ENCODE measurements at places on chromosomes 5 and 9.

GRCh38 chr5:170265522-170265921 is 32.1 kb downstream of the LCP2 start:
- DNase-seq = no peak

GRCh38 chr5:17258431-17258830 is 41.0 kb downstream of the BASP1 start:
- DNase-seq = no peak

GRCh38 chr9:27212621-27213020 is 84.3 kb downstream of the EQTN start:
- DNase-seq = no peak

DNA sequence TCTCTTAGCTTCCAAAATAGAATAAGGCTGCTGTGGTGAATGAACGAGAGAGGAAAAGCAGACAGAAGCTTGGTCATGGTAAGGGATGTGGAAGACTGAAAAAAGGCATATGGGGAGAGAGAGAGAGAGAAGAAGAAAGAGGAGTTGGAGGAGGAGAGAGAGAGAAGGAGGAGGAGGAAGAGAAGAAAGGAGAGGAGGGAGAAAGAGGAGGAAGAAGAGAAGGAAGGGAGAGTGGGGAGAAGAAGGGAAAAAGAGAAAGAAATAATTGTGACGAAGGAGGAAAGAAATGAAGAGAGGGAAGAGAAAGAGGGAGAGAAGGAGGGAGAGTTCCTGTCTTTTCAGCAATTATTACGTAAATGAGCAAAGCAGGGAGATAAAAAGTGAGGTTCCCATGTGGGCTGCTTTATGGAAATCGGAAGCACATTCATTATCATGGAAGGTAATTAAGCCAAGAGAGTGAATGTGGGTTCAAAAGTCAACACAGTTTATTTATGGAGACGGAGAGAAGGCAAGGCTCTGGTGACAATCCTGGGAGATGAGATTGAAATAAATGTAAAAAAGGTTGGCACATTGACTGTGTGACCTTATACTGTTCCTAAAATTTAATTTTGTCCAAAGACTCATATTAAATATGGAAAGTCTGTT is 611.2 kb downstream of the KIF4B start:
- DNase-seq = no peak

- DNase-seq = no peak
Observed at GRCh38 chr5:56251440-56251839, 18.3 kb upstream of the ANKRD55 start.

GRCh38 chr9:126672634-126673284 is 59.0 kb downstream of the LMX1B start:
- no peak for DNase-seq

DNA sequence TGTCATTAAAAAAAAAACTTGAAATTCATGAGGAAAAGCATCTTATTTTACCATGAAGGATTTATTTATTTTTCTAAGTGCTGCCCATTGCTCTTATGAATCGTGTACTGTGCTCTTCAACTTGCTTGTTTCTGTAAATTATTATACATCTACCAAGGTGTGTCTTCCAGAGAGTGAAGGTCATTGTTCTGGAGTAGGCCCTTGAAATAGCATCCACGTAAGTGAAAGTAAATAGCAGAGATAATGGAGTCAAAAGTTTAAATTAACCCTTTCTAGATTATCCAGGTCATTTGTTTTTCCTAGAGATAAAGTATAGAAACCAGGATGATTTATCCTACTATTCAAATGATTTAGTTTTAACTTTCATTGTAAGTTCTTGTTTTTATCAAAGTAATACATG is 473.1 kb downstream of the DIRAS2 start:
- DNase-seq = no peak

DNA sequence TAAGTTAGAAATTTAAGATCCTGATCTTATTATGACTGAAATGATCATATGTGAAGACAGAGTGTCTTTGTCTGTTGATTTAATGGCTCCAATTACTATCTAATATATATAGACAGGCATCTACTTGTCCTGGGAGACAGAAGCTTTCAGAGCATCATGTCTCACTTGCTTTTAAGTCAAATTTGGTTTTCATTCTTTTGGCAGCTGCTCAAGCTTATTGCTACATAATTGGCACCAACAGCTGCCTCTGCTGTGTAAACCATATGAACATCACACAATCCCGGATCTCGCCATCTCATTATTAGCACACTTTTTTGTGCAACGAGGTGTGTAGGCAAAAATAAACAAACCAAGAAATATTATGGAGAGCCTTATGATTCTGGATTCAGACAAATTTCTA is 1717.9 kb downstream of the EFNA5 start:
- no peak for DNase-seq

DNA sequence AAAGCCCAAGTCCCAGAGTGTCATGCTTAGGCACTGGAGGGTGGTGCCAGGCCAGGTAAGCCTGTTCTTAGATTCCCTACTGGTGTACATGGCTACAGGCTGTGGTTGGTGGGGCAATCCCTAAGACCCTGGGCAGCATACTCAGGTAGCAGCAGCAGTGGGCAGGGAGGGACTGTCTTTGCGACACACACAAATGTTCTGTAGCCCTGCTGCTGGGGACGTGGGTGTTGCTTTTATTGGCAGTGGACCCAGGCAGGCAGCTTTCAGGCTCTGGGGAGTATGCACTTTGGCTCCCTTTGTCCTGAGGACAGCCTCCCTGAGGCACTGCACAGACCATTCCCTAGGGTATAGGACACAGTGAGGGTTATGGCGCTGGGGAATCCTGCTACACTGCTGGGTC is 137.1 kb upstream of the ADAMTS19 start:
- no peak for DNase-seq

GRCh38 chr5:149406203-149406978 is 27.3 kb upstream of the IL17B start:
- no peak for DNase-seq

- no peak for DNase-seq
Observed at GRCh38 chr9:121281614-121282276, 13.8 kb downstream of the GSN start.

DNA sequence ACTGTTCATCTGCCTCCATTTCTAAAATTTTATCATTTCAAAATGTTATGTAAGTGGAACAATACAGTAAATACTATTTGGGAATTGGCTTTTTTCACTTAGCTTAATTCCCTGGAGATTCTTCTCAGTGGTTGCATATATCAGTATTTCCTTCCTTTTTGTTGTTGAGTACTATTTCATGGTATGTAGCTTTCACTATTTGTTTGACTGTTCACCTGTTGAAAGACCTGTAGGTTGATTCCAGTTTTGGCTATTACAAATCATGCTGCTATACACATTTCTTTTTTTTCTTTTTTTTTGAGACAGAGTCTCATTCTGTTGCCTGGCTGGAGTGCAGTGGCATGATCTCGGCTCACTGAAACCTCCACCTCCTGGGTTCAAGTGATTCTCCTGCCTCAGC is 33.0 kb upstream of the PWWP2A start:
- no peak for DNase-seq

DNA sequence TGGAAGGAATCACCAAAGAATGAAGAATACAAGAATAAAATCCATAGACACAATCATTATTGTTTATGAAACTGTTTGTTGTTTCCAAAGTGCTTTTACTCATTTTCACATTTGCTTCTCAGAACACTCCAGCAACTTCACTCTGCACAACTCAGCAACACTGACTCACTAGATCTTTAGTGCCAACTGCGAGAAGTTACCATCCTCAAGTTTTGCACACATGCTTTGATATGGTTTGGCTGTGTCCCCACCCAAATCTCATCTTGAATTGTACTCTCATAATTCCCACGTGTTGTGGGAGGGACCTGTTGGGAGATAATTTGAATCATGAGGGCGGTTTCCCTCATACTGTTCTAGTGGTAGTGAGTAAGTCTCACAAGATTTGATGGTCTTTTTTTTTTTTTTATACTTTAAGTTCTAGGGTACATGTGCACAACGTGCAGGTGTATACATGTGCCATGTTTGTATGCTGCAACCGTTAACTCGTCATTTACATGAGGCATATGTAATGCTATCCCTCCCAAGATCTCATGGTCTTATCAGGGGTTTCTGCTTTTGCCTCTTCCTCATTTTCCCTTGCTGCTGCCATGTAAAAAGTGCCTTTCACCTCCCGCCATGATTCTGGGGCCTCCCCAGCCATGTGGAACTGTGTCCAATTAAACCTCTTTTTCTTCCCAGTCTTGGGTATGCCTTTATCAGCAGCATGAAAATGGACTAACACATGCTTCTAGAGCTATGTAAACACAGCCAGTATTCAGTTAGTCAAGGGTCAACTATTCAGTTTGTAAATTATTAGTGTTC is 36.9 kb downstream of the CLINT1 start:
- DNase-seq = peak; percentile 19

- no peak for DNase-seq
Observed at GRCh38 chr5:128144491-128144890, 60.9 kb downstream of the SLC12A2 start.

DNA sequence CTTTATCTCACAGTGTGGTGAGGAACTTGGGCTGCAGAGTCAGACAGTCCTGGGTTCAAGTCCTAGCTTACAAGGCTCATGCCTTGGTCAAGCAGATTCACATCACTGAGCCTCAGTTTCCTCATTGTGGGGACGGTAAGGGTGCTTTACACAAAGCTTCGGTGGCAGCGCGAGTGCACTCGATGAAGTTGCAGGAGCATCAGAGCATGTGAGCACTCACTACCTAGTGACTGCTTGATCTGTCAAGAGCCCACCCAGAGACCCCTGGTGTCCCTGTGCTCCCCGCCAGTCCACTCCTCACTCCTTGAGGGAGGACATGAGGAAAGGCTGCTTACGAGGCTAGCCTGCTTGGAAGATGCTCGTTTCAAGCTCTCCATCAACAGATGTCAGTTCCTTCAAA is 56.2 kb upstream of the GARNL3 start:
- DNase-seq = no peak
